ENCODE measurements at places on chromosomes 11 and 22.

DNA sequence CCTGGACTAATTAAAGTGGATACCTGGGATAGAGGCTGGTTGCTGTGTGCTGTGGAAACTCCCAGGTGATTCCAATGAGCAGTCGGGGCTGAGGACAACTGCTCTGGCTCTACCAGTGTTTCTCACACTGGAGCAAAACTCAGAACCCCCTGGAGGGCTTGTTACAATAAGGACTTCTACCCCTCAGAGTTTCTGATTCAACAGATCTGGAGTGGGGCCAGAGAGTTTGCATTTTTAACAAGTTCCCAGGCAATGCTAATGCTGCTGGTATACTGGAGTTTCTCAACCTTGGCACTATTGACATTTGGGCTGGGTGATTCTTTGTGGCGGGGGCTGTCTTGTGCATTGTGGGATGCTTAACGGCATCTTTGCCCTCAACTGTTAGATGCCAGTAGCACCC is 353.7 kb downstream of the MIAT start:
- DNase-seq, result no peak

GRCh38 chr11:134757633-134758032 is 345.6 kb upstream of the B3GAT1 start:
- DNase-seq, result no peak

GRCh38 chr11:70341881-70342429 is 56.4 kb upstream of the CTTN start:
- DNase-seq, result no peak

DNA sequence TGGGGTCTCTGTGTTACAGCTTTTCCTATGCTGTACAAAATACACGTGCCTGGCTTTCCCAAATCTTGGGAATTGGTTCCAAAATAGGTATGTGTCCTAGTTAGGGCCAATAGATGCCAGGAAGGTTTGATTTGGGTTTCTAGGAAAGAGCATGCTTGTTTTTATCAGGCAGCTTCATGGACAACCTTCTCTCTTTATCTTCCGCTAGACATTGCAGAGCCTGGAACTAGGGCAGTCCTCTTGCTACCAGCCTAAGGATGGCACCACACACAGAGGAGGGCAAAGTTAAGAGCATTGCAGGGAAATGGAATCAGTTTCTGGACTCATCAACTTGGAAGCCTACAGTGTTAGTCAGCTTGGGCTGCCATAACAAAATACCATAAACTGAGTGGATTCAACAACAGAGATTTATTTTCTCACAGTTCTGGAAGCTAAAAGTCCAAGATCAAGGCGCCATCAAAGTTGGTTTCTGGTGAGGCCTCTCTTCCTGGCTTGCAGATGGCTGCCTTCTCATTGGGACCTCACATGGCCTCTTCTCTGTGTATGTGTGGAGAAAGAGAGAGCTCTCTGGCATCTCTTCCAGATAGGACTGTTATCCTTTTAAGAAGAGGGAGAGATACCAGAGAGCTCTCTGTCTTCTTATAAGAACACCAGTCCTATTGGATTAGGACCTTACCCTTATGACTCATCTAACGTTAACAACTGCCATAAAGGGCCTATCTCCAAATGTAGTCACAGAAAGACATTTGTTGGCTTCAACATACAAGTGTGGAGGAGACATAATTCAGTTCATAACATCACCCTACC is 27.3 kb upstream of the CREB3L1 start:
- no peak for DNase-seq

GRCh38 chr11:23688835-23689234 is 808.0 kb upstream of the LUZP2 start:
- DNase-seq, result no peak

DNA sequence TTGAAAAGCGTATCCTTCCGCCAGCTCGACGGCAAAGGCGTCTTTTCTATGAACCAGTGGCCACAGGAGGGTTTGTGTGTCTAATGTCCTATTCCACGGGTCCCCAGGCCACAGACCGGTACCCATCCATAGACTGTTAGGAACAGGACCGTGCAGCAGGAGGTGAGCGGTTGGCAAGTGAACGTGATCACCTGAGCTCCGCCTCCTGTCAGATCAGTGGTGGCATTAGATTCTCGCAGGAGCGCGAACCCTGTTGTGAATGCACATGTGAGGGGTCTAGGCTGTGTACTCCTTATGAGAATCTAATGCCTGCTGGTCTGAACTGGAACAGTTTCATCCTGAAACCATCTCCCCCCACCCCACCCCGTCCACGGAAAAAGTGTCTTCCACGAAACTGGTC is 62.7 kb upstream of the KCNQ1OT1 start:
- DNase-seq, result no peak

DNA sequence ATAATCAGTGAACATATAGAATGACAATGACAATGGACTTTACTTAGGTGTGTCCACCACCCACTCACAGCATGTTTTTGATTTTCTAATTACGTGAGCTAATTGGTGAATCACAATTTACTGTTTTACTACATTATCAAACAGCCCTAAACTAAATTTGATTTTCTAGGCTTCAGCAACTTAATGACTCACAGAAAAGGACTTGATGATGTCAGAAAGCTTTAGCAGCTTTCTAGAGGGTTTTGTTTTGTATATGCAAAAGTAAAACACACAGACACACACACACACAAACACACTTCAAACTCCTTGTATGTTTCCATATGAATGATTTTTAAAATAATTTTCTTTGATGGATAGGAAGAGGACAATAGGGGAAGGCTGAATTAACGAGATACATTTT is 878.6 kb upstream of the CCDC90B start:
- DNase-seq, result no peak

DNA sequence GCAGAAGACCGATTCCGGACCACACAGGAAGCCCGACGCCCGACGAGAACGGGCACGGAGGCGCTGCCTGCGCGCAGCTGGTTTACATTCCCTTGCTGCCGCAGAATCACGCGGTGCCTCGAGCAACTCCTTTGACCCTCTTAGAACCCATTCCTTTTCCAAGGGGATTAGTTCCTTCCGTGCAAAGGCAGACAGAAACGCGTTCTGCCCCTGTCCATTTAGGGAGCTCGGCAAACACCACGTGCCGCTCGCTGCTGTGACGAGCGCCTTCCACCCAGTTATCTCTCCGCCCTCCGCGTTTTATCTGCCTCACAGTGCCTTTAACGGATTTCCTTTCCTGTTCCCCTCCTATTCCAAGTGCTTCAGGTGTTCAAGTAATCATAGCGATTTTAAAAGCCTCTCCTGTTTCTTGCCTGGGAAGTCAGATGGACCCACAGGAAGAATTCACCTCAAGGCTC is 24.1 kb upstream of the MICAL3 start:
- no peak for DNase-seq

DNA sequence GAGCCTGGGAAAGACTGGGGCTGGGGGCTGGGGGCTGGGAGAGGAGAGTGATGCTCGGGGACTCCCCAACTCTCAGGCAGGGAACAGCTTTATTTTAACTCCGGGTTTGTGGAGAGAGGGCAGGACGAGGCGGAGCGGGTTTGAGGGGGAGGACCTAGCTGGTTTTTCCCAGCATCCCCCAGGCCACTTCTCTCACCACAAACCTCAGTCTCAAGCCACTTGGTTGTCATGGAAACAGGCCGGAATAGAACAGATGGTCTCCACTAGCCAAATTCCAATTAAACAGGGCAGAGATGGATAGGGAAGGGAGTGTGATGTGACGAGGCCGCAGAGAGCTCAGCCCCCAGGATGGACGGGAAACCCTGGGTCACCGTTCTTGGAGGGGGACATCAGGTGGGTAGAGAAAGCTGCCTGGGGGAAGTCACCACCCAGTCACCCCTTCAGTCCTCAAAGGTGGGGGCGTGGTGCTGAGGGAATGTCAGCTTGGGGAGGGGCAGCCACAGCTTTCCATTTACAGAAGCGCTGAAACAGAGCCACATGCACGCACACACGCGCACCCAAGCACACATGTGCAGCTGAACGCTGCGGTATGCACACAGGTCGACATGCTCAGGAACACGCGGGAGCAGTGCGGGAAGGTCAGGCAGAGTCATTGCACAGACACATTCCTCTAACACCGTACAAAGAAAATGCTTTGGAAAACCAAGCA is 19.2 kb downstream of the NECTIN1 start:
- DNase-seq, result no peak

GRCh38 chr22:29267462-29267857 is 321 bp downstream of the RHBDD3 start:
- no peak for DNase-seq

DNA sequence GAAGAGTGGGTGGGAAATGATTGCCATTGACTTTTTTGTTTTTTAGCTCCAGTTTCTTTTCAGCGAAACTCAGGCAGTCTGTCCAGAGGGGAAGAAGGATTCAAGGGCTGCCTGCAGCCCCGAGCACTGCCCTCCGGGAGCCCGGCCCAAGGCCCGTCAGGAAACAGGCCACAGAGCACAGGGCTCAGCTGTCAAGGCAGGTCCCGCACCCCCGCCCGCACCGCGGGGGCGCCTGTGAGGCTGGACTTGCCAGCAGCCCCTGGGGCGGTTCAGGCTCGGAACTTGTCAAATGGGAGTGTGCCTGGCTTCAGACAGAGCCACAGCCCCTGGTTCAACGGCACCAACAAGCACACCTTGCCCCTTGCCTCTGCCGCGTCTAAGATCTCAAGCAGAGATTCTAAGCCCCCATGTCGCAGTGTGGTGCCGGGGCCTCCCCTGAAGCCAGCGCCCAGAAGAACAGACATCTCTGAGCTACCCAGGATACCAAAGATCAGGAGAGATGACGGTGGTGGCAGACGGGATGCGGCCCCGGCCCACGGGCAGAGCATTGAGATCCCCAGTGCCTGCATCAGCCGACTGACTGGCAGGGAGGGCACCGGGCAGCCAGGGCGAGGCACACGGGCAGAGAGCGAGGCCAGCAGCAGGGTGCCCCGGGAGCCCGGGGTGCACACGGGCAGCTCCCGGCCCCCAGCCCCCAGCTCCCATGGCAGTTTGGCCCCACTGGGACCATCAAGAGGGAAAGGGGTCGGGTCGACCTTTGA is 8.6 kb downstream of the IRF7 start:
- DNase-seq, result no peak

DNA sequence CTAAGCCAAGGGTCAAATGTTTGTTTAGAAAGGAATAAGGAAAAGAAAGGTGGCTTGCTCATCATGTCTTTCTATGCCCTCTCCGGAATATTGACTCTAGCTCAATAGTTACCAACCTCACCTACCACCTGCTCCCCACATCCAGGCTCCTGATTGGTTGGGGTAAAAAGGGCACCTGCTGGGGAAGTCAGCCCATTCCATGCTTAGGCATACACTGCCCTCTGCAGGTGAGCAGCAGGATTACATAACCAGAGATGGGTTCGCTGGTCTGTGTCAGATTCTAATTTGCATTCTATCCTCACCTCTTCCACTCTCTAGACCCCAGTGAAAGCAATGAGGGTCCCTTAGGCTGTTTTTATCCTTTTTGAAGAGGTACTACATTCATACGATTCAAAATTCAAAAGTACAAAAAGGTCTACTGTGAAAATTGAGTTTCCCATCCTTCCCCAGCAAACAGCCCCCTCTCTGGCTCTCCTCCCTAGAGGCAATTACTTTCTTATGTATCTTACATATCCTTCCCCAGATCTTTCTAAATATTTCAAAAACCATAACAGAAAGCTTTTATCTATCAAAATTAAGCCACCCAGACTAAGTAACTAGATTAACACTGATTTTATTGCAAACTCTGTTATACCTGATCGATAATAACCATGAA is 98.0 kb upstream of the ASPHD2 start:
- peak; percentile 33 for DNase-seq

DNA sequence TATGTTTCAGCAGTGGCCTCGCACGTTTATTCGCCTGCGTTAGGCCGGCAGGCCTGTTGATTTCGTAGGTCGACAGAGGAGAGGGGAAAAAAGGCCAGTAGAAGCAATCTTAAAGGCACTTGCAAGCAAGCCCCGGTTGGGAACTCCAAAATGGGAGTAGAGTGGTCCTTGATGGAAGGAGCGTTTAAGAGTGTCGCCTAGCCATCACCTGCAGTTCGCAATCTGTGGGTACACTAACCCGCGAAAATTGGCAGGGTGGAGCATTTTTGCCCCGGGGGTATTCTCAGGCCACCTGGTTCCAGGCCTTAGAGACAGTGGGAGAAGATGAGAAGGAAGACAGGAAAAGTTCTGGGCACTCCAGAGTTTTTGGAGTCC is 1.1 kb downstream of the EWSR1 start:
- no peak for DNase-seq

DNA sequence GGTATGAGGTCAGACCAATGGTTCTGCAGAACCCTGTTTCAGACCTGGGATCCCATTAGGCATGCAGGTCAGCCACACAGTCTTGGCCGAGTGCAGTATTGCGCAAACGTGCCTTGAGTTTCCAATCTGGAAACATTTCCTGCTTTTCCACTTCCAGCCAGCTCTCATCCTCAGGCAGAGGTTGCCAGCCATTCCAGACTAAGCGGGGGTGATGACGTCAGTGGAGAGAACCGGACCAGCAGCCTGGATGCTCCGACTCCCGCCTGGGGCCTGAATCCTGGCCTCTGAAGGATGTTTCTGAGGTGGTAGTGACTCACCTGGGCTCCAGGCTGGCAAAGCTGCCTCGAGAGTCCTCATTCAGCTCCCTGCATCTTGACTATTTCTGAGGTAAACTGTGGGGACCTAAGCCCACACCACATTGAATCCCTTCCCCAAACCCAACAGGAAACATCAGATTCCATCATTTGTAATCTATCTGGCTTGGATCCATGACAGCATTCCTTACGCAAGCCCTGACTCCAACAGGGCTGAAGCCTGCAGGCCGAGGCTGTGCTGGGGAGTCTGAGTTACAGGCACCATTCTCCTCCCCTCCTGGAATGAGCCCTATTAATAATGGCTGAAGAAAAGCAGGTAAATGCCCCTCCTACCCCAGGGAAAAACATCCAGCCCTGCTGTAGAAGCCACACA is 83.0 kb downstream of the ABTB2 start:
- no peak for DNase-seq

DNA sequence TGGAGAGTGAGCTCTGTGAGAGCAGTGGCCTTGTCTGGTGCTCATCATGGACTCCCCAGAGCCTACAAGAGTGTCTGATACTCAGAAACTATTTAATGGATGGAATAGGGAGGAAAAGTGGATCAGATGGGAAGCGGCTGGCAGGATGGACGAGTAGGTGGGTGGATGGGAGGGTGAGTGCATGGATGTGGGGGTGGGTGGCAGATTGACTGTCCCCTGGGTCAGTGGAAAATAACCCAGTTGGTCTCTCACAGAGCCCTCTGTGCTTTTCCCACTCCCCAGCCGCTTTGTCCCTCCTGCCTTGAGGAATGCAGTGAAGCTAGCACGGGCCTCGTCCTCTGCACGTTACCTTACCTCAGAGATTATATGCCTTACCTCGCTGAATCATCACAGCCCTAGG is 5.9 kb downstream of the SPI1 start:
- DNase-seq, result no peak

DNA sequence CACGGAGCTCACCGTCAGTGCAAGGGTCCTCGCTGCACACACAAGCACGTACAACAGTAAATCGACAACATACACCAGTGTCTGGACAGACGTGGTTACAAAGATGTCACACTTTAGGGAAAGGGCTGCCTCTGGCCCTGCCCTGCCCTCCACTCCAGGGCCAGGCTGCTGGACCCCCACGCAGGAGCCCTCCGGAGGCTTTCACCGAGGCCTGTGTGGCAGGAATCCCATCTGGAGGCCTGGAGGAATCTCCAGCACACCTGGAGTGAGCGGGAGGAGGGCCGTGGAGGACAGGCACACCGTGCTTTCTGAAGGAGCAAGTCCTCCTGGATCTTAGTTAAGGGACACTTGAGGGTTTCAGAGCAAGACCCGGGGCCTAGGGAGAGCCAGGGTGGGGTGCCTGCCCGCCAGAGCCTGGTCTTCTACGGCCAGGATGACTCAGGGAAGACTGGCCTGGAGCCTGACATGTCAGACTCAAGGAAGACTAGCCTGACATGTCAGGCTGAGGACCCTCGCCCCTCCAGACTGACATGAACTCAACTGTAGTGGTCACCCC is 2.1 kb upstream of the PIM3 start:
- DNase-seq, result no peak
